A549 treated with GW870086 at 1 μM for 4 hours (cell line): ENCODE measurements at places on chromosomes 3 and 15. TPM values are rescaled to one million over a fixed set of nuclear protein-coding genes. Genes with fewer than 3 reads are reported as not detected.

BFSP2 gene
- not detected in 5 replicates for total RNA-seq

LRRIQ4 gene
- total RNA-seq: not detected in 5 replicates

MNS1 gene
- total RNA-seq: 2.1 to 3.1 TPM (median 3.0 TPM) in 5 replicates

OPA1 gene
- 27.3 to 31.0 TPM (median 30.4 TPM) in 5 replicates for total RNA-seq

NCEH1 gene
- 31.5 to 40.0 TPM (median 39.2 TPM) in 5 replicates for total RNA-seq

CADPS gene
- total RNA-seq: not detected in 5 replicates

PPP1R14D gene
- 0.24 to 0.41 TPM in 2 of 5 replicates, not detected in the others for total RNA-seq

NISCH gene
- 11.3 to 14.1 TPM (median 13.6 TPM) in 5 replicates for total RNA-seq

RBPMS2 gene
- 6.1 to 8.9 TPM (median 7.1 TPM) in 5 replicates for total RNA-seq

SNAPC5 gene
- total RNA-seq: 42.1 to 58.6 TPM (median 49.5 TPM) in 5 replicates

MAP1A gene
- 0.59 to 0.85 TPM (median 0.71 TPM) in 5 replicates for total RNA-seq
